ENCODE measurements at places on chromosomes 3 and 15.
A peak's percentile ranks its signal among the peaks of the same experiment; 100 is the strongest.

GRCh38 chr15:77851086-77851485 lies 218.4 kb upstream of the LINGO1 start:
- DNase-seq: no peak

- DNase-seq: peak; percentile 25
These were observed 681 bp downstream of the PIK3CB start for GRCh38 chr3:138833899-138834595.

- no peak for DNase-seq
These were observed 204.9 kb downstream of the TIGIT start for GRCh38 chr3:114498539-114499370.

DNA sequence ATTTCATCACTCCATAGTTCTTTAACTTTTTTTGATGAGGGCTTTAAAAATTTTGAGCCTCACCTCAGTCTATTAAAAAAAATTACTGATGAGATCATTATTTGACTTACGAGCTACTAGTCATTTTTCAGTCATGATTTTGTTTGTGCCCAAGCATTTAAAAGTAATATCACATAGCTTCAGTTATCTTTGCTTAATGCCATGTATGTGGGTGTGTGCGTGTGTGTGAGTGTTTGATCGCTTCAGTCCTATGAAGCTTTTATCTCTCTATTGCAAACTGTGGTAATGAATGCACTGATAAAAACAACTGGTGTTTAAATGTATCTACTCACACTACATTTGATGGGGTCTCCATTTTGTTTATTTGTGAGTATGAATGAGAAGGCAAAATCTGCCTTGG lies 49.8 kb downstream of the RSRC1 start:
- DNase-seq: no peak

DNA sequence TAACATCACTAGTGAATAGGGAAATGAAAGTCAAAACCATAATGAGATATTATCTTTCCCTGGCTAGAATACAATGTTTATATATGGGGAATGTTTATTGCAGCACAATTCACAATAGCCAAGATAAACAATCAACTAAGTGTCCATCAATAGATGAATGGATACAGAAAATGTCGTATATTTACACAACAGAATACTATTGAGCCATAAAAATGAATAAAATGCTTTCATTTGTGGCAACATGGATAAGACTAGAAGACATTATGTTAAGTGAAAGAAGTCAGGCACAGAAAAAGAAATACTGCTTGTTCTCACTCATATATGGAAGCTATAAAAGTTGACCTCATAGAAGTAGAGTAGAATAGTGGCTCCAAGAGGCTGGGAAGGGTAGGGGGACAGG lies 65.2 kb downstream of the SLC9C1 start:
- DNase-seq: no peak

DNA sequence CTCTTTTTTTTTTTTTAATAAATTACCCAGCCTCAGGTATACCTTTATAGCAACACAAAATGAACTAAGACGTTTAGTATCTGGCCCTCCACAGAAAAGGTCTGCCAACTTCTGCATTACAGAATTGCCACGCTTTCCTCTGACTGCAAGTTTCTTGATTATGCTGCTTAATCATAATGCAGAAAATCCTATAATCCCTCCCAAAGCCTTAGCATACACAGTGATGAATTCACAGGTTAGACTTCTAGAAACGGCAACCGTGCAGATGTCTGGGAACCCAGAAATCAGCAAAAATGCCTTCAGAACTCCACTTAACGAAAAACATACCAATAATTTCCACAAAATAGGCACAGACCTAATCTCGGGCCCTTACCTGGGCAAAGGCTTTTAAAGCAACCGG lies 144.7 kb upstream of the FRMD4B start:
- DNase-seq: no peak

DNA sequence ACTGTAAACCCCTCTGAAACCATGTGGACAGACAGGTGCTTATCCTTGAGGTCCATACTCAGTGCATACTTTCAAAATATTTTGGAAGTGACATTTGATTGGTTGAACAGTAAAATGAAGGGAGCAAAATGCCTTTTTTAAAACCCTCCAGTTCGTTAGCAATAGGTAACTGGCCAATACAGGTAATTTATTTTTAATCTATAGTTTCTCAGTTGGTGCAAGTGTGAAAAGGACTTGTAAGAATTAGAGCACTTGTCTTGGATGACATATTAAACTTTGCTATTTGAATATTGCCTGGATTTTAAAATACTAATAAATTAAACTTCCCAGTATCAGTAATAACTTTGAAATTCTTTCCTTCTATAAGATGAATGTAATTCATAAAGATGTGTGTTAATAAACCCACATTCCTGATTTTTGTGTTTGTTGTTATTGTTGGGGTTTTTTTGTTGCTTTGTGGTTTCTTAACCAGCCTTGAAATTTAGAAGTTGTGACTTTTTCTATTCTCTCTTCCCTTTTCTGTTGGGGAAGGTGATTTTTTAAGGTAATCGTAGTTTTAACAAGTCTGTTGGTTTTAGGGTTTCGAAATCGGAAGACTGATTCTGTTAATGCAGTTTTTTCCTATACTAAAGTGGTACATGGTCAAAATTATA lies 90.0 kb downstream of the STT3B start:
- no peak for DNase-seq

DNA sequence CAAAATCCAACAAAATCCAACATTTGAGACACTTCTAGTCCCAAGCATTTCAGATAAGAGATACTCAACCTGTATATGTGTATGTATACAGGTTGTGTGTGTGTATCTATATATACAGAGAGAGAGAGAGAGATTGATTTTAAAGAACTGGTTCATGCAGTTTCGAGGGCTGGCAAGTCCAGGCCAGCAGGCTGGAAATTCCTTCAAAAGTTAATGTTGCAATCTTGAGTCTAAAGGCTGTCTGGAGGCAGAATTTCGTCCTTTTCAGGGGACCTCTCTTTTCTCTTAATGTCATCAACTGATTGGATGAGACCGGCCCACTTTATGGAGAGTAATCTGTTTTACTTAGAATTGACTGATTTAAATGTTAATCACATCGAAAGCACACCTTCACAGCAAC lies 199.6 kb upstream of the IL12A start:
- no peak for DNase-seq

DNA sequence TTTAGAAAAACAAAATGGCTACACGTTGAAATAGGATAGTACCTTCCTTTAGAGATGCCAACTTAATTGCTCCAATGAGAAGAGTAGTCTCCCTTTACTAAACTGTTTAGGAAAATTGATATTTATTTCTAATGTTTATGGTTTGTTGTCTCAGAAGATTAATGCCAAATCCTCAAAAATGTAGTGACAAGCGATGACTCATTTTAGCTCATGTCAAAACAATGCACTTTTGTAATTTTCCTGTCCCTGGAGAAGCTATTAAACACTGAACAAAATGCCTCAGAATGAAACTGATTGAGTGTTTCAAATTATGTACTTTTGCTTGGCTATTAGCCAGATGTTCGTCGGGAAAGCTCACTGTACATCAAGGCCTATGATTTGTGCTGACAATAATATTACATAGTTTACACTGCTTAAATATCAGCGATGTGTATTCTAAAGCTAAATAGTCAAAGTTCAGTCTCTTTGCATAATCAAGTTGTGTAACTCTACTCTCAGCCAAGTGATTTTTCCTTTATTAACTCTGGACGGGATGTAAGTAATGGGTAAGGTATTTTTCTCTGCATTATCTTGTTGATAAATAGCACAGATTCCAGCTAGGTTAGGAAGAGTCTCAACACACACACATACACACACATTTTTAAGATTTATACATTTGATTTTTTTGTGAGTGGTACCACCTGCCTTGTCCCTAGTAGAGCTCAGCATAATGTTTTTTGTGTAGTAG lies 83.7 kb downstream of the CMSS1 start:
- DNase-seq: no peak

GRCh38 chr3:76965122-76965725 lies 74.7 kb upstream of the ROBO2 start:
- no peak for DNase-seq

DNA sequence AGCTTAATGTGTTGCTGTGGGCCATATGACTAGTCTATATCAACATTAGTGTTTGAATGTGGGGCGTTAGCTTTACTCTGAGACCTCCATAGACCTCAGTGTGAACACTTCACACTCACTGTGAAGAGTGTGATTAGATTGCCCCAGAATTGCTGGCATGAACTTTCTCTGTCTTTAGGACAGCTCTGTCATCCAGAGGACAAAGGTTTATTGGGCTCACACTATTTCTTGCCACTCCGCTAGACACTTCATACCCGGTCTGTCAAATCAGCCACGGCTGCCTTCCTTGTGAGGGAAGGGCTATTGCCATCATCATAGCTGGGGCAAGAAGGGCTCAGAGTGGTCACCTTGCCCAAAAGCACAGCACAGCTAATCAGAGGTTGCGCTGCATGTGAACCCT lies 316.8 kb upstream of the NR2E3 start:
- no peak for DNase-seq

GRCh38 chr3:53939813-53940212 lies 48.2 kb upstream of the SELENOK start:
- DNase-seq: no peak

DNA sequence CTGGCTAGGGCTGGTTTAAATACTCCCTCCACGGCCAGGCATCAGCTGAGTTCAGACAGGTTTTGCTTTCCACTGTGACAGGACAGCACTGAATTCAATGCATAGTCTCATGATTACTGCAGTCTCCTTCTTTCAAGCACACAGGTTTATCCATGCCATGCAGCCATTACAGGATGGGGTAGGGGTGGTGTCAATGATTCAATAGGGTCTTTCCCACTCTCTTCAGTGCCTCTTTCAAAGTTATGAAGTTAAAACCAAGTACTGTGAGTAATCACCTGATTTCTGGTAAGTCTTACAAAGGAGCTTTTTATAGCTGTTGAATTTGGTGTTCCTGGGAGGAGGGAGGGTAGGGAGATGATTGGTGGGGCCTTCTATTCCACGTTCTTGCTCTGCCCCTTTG lies 47.2 kb downstream of the TMEM212 start:
- DNase-seq: no peak

DNA sequence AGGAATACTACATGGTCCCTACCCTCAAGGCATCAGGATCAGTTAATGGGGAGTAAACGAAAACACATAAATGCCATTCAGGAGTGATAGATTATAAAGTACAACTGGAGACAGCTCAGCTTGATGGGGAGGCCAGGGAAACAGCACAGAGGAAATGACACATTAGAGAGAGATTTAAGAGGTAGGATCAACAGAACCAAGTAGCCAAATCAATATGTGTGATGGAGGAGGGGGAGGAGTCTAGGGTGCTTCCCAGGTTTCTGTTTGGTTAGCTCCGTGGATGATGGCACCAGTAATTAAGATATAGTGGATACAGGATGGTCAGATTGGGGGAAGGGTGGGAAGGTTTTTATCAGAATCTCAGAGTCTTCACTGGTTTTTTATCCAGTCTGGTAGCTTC lies 229.5 kb upstream of the ROPN1 start:
- DNase-seq: no peak

- no peak for DNase-seq
These were observed 81.8 kb downstream of the CLASP2 start for GRCh38 chr3:33636125-33636850.

- no peak for DNase-seq
These were observed 334.5 kb upstream of the UMPS start for GRCh38 chr3:124395584-124396338.

Measured in omental fat pad (tissue), 4 donors.